Heart right ventricle (tissue), 16 donors: ENCODE measurements at places on chromosomes 3 and 15. TPM values are rescaled to one million over a fixed set of nuclear protein-coding genes. Genes with fewer than 3 reads are reported as not detected.

DNA sequence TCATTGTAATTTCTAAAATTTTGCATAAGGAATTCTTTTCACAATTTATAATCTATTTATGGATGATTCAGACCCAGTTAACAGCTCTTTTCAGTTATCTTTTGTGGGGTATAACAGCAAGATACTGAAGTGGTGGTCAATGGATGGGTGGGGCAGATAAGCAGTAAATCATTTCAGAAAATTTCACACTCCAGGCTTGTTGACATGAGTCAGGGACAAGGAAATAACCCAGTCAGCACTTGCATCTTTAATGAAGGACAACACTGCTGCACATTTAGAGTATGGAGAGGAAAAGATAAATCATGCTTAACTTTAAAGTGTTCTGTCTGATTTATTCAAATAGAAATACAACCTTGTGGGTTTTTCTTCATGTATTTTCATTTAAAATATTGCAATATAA lies 181.6 kb downstream of the ROBO1 start:
- DNase-seq = no peak

- no peak for DNase-seq
Measured at GRCh38 chr3:159910991-159911663, 77.5 kb upstream of the IL12A start.

Gene SCAANT1
- not detected for total RNA-seq

Gene PAK6
- total RNA-seq = 8.3 TPM

- DNase-seq = no peak
Measured at GRCh38 chr15:86491118-86491517, 411.4 kb downstream of the AGBL1 start.

- no peak for DNase-seq
Measured at GRCh38 chr15:33964665-33965040, 3.6 kb upstream of the CHRM5 start.

DNA sequence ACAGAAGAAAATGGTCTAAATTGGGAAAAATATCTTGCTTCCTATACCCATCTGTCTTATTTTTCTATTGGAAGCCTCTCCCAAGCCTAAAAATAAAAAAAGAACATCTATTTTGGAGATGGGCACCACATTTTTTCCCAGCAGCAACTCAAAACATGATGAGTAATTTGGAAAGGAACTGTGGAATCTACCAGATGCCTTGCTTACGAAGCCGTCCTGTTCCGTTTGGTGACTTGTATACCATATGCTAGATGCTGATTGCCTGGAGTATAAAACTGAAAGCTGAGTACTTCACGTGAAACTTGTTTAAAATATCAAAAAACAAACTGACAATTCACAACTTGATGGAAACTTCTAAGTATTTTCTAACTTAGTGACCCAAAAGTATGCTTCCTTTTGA lies 491.0 kb downstream of the ROBO2 start:
- DNase-seq = no peak

Gene EPHB1
- total RNA-seq = 2.2 TPM

- no peak for DNase-seq
Measured at GRCh38 chr3:175851541-175851940, 992.4 kb downstream of the NAALADL2 start.

Gene PIF1
- 0.30 TPM for total RNA-seq

GRCh38 chr3:197027896-197028727 lies 1.5 kb downstream of the MELTF start:
- no peak for DNase-seq

Gene ARPC4
- total RNA-seq = 56.1 TPM

Gene SPINT1
- total RNA-seq = 1.9 TPM

- no peak for DNase-seq
Measured at GRCh38 chr15:66739287-66739686, 37.3 kb downstream of the SMAD6 start.

DNA sequence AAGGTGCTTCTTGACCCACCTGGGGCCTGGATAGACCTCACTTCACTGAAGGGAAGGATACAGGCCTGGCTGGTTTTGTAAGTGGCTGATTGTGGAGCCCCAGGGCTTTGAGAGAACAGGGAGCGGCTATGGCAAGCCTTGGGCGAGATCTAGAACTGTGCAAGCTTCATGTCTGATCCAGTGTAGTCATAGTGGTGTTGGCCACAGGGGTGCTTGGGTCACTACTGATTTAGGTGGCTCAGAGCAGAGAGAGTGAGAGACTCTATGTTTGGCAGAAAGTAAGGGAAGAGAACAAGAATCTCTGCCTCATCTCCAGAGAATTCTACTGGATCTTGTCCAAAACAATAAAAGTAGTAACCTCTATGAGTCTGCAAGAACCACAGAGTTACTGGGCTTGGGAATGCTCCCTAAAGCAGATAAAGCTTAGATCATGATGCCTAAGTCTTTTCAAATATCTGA lies 394.2 kb upstream of the EPHA3 start:
- DNase-seq = no peak

DNA sequence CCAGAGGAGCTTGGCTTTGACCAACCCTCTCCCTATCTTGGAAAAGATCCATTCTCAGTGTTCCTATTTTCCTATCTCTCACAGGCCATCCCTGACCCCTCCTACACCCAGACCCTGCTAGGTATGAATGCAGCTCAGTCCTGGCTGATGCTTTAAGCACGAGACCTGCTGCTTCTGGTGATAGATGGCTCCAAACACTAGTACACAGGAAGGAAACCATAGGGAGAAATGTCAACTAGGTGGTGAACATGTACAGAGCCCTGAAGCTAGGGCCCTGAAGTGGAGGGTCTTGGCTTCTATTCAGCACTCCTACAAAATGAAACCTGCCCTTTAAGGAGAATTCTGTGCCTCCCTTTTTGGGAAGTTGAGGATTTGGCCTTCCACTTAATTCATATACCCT lies 47.4 kb upstream of the MANF start:
- DNase-seq = no peak

Gene ARRDC4
- 14.4 TPM for total RNA-seq

DNA sequence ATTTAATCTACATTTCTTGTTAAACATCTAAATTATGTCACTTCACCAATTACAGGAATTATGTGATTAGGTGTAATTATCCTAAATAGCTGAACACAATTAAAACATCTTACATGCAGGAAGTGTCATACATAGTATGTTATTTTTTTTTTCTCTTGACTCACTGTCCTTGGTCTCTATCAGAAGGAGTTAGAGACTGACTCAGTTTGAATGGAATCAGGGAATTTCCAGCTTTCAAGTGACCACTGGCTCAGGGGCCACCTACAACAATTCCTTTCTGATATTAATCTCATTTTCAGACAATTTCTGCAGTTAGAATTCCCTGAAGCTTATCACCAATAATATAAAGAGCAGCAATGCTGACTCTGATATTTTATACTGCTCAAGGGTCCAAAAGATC lies 400.7 kb downstream of the ROBO1 start:
- no peak for DNase-seq

Gene SMAD6
- total RNA-seq = 21.2 TPM
